ENCODE measurements at places on chromosomes 3 and 15.

DNA sequence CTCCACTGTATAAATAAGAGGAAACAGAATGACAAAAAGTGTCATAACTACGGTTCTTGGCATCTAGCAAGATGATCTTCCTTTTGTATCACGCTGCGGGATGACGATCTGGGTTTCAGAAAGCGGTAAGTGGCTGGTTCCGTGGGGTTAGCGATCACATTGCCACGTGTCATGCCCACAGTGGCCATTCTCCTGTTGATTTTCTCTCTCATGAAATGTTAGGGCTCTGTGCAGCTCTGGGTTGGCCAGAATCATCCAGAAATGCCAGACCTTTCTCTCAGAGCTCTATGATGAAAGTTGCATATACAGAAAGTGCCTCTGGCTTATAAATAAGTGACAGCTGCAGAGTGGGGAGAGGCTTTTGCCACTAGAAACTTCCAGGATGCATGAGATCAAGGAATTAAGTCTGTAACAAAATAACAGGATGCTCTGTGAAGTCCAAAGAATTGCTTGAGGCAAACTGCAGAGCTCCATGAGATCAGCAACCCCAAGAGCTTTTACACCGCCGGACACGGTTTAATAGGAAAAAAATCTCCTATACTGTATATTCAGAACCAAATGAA is 71.6 kb downstream of the ABTB1 start:
- DNase-seq, result no peak

- DNase-seq, result no peak
Observed at GRCh38 chr3:127735767-127736693, 63.3 kb downstream of the ABTB1 start.

DNA sequence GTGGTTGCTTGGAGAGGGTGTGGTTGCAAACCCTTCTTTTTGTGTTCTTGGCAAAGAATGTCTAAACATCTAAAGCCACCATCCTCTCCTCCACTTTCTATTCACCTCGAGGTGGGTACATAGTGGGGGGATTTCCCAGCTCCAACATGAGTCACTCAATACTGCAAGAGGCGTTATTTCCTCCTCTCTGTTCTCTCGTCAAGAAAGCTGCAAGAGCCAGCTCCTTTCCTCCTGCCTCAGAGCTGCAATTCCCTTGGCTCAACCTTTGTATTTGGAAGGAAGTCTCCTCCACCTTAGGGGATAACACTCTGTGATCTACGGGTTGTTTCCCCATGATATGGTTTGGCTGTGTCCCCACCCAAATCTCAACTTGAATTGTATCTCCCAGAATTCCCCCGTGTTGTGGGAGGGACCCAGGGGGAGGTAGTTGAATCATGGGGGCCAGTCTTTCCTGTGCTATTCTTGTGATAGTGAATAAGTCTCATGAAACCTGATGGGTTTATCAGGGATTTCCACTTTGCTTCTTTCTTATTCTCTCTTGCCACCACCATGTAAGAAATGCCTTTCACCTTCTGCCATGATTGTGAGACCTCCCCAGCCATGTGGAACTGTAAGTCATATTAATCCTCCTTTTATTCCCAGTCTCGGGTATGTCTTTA is 138.4 kb downstream of the PLCL2 start:
- DNase-seq, result peak; percentile 8

DNA sequence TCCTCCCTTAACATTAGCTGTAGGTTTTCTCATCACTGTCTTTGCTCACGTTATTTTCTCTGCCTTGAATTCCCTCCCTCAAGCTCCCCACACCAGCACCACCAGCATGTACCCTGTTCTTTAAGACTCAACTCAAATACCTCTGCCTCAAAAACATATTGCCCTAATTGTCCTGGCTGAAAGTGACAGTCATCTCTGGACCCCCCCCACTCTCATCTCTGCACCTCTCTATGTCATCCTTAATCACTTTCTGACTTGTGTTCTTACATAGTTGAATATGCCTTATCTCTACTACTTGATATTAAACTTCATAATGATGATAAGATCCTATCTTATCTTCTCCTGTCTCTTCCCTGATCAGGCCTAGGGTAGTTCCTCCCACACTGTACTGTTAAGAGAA is 345.2 kb upstream of the TPRG1 start:
- no peak for DNase-seq

DNA sequence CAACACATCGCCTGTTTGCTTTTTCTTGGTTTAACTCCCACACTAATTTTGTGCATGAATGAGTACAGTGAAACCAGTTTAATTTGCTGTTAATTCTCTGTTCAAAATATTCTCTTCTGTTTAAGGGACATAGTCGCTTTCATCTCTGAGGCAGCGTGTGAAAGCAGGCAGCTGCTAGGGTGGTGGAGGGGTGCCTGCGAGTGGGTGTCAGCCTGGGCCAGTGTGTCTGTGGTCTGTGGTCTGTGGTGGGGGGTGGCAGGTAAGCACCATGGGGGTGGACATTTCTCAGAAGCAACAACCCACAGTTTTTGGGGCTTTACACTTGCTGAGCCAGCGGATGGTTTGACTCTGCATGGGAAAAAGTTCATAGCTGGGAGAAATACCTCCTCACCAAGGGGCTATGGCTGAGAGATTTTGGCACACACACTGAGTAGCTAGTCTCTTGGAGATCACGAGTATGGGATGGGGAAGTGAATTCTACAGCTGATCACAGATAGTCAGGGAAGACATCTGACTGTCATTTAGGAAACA is 109.2 kb downstream of the EPHB1 start:
- DNase-seq, result no peak

- DNase-seq, result no peak
Observed at GRCh38 chr3:155805204-155805801, 775 bp downstream of the C3orf33 start.

GRCh38 chr15:85116925-85117646 is 135.4 kb downstream of the PDE8A start:
- DNase-seq, result no peak
